ENCODE measurements at places on chromosomes 1 and 21.

GRCh38 chr1:51843948-51844347 lies 34.6 kb downstream of the NRDC start:
- no peak for DNase-seq

DNA sequence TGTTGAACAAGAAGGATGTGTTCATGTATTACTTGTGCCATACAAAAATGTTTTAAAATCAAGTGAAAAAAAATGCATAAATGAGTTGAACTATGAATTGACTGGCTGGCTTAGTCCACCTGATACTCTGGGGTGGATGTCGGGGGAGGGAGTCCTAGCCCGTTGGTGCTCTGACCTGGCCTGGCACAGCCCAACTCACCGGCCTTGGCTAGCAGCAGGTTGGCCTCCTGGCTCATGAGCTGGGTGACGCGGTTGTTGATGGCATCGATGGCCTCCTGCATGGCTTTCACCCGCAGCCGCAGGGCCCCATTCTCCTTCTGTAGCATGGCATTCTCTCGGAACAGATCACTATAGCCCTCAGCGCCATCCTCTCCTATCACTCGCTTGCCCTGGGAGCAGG lies 21.6 kb downstream of the KIF21B start:
- DNase-seq = no peak

- no peak for DNase-seq
Measured at GRCh38 chr1:205127646-205128045, 5.9 kb upstream of the RBBP5 start.

DNA sequence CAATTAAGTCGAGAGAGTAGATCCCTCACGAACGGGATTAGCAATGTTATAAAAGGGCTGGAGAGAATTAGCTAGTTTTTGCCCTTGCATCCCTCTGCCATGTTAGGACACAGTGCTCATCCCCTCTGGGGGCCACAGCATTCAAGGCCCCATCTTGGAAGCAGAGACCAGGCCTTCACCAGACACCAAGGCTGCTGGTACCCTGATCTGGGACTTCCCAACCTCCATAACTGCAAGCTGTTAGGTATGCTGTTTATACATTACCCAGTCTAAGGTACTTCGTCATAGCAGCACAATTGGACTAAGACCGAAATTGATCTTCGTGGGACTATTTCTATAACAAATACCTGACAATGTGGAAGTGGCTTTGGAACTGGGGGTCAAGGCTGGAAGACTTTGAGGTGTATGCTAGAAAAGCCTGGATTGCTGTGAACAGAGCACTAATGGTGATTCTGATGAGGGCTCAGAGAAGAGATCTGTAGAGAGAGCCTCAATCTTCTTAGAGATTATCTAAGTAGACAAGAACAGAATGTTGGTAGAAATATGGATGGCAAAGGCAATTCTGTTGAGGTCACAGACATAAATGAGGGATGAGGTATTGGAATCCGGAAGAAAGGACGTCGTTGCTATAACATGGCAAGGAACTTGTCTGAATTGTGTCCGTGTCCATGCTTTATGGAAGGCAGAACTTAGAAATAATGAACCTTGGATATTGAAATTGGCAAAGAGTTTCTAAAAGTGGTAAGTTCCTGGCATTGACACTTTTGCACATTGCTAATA lies 83.8 kb upstream of the KIF26B start:
- DNase-seq = no peak

GRCh38 chr1:174191349-174191862 lies 32.1 kb downstream of the RABGAP1L start:
- DNase-seq = no peak

GRCh38 chr1:151377150-151377884 lies 4.8 kb upstream of the SELENBP1 start:
- no peak for DNase-seq

GRCh38 chr1:214966346-214966745 lies 116.2 kb upstream of the KCNK2 start:
- no peak for DNase-seq

GRCh38 chr1:52365071-52365745 lies 797 bp downstream of the CC2D1B start:
- peak; percentile 4 for DNase-seq

- DNase-seq = no peak
Measured at GRCh38 chr1:33036051-33036525, 595 bp downstream of the AK2 start.
